Ureter (tissue), 1 donor: ENCODE measurements at places on chromosomes 16 and 17. TPM values are rescaled to one million over a fixed set of nuclear protein-coding genes. Genes with fewer than 3 reads are reported as not detected.

The ALOXE3 gene
- 0.44 TPM for total RNA-seq

DNA sequence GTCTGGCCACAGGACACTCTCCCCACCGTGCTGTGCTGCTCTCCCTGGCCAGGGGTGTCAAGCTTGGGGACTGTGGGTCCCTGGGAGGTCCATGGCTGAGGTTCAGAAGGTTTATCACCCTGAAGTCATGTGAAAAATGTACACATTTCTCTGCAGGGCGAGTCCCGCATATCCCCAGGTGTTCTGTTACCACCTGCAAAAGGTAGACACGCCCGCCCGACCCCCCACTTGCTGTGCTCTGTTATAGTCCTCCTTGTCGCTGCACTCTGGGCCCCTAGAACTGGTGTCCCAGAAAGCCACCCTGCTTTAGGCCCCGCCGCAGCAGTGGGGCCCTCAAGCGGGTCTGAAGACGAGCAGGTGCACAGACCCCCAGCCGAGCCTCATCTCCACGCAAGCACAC lies 11.8 kb downstream of the JPT2 start:
- no peak for DNase-seq

DNA sequence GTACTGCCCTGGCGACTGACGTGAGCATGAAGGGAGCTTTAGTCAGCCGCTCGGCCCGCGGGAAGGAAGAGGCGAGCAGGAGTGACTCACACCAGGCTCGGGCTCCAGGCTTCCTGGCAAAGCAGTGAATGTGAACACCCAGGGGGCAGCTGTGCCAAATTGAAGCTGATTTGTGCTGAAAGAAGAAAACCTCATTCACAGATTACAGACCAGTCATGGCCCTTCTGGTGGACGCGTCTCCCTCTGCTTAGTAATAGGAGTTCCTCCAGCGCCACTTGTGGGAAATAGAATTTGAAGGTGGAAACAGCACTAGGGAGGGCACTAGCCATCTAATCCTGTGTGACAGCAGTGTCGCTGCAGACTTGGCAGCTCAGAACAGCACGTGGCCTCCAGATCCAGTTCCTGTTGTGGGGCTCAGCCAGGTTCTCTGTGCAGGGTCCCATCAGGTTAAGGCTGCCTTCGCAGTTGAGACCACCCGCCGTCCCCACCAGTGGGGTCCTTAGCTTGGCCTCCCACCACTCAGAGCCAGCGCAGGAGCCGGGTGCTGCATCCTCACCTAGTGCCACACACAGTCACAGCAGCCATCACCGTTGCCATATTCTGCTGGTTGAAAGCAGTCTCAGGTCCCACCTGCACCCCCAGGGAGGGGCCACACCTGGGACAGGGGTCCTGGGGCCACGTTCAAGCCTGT lies 164.5 kb upstream of the CHMP6 start:
- no peak for DNase-seq

The CMTM2 gene
- not detected for total RNA-seq

The ADCY9 gene
- 23.3 TPM for total RNA-seq

The SULT1A4 gene
- 3.3 TPM for total RNA-seq

The ZNF276 gene
- 44.1 TPM for total RNA-seq

DNA sequence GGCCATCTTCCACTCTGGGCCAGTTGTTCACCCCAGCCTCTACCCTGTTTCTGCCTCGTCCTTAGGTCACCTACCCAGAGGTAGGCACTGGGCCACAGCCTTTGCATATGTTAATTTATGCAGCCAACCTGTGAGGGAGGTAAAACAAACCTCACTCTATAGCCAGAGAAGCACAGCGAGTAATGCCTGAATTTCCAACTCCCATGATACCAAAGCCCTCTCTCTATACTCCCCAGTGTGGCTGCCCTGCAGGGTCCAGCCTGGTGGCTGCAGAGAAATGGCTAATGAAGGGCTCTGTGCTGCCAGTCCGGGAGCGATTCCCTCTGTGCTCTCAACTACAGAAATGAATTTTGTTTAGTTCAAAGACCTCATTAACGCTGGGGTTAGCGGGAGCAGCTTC lies 397.0 kb upstream of the CCL2 start:
- no peak for DNase-seq

The KRTAP1-1 gene
- total RNA-seq = not detected

GRCh38 chr17:49977463-49978389 lies 8.7 kb downstream of the DLX4 start:
- DNase-seq = no peak

The HP gene
- 3.9 TPM for total RNA-seq

DNA sequence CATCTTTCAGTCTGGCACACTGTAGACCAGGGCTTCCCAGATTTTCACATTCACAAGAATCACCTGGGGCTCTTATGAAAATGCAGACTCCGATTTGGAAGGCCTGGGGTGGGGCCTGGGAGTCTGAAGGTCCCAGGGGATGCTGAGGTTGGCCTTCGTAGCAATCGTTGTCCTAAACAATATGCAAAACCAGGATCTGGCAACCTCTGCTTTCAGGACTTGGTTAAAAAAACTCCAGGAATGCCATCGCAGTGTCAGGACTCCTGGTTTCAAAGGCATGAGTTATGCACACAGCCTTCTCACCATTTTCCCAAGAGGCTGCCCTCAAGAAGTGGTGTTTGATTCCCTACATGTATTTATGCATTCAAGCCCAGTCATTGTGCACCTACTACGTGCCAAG lies 6.7 kb downstream of the CLEC19A start:
- DNase-seq = no peak

GRCh38 chr16:73485880-73486279 lies 438.0 kb upstream of the ZFHX3 start:
- no peak for DNase-seq

GRCh38 chr17:17056156-17056539 lies 13.9 kb downstream of the MPRIP start:
- no peak for DNase-seq

The KRT39 gene
- total RNA-seq = not detected

The DOC2A gene
- total RNA-seq = 3.1 TPM
